ENCODE measurements at places on chromosomes 2 and 18.

DNA sequence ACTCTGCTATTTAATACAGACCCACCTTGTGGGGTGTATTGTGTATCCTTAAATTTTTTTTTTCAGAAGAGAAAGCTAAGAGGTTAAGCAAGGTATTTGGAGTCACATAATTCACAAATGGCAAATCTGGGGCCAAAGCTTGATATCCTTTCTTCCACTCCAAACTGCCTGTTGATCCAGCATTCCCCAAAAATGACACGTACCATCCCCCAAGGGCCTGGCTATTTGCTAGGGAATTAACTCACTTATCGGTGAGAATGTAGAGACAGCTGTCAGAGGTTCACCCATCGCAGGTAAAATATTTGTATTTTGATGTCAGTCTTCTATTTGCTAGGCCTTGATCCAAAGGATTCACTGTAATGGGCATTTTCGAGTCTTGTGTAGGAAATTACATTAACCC, 103.6 kb upstream of the FZD7 start:
- DNase-seq: no peak

DNA sequence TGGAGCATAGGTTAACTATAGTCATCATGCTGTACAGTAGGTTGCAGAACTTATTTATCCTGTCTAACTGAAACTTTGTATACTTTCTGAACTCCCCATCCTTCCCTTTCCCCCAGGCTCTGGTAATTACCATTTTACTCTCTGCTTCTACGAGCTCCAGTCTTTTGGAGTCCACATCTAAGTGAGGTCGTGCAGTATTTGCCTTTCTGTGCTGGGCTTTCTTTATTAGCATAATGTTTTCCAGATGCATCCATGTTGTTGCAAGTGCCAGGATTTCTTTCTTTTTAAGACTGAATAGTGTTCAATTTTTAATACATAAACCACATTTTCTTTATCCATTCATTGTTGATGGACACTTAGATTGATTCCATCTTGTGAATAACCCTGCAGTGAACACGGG, 464.1 kb downstream of the TGIF1 start:
- no peak for DNase-seq

GRCh38 chr2:37713258-37713700, 41.8 kb upstream of the CDC42EP3 start:
- DNase-seq: peak; percentile 92

DNA sequence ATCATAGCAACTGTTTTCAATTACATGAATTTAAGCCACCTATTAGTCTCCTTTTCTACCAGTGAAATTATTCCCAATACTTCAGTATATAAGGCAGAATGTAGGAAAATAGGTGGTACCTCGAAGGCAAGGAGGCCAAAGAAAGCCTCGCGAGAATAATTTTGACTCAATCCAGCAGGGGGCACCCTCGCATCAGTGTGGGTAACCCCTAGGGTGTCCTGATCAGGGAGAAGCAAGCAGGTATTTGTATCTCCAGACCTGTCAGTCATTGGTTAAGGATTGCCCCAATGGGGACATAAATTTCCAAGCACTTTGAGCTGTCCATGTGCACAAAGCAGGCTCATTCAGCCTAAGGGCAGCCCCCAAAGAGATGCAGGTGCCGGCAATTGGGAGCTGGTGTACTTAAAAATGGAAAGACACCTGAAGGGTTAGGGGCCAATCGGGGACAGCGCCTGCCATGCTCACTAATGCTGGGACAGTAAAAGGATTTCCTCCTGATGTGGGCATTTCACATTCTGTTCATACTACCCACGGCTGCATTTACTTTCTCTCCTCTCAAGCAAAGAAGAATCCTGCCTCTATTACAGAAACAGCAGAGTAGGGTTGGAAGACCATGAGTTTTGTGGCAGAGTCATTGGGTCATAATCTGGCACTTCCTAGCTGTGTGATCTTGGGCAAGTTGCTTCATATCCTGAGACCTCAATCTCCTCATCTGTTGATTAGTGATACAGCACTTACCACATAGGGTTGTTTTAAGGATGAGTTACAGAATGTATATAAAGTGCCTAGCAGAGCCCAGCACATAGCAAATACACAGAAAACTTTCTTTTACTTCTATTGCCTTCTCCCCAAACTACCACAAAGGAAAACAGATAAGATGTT, 136.1 kb downstream of the ICOS start:
- peak; percentile 62 for DNase-seq

GRCh38 chr18:34222307-34223163, 2.2 kb downstream of the NOL4 start:
- DNase-seq: no peak

DNA sequence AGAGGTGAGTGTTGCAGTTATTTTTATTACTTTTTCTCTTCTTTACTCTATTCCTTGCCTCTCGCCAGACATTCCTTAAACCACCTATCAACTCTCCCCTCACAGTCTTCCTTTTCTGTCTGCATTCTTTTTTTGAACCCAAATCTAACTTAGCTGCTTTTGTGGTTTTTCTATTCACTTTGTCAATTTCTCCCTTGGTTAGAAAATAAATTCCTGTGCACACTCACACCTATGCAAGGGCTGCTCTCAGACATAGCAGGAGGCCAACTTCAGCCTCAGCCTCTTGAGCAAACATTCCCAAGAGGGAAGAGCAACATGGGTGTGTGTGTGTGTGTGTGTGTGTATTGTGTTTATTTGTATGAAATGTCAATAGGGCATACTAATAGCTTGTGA, 808.6 kb downstream of the RNF144A start:
- no peak for DNase-seq

DNA sequence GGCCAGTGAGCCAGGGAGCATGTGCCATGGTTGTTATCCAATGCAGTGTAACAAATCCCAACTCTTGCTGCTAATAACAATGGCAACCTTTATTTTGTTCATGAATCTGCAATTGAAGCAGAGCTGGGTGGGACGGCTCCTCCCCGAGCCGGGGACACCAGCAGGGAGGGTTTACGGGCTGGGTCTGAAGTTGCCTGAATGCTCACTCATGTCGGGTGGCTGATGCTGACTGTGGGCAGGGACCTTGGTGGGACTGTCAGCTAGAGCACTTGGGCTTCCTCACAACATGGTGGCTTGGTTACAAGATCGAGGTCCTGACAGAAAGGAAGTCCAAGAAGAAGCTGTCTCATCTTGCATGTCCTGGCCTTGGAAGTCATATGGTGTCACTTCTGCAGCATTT, 264.5 kb downstream of the NDUFA10 start:
- no peak for DNase-seq

DNA sequence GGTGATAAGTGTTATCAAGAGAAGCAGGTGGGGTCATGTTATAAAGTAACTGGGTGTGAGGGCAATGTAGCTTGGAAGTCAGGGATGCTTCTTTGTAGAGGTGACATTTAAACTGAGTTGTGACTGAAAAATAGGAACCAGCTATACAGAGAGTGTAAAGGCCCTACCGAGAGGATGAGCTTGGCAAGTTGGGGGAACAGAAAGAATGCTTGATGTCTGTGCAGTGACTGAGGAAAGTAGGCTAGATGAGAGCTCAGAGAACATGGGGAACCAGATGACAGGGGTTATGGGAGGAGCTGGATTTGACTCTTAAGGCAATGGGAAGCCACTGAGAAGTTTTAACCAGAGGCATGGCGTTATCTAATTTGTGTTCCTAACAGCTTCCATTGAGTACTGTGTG, 115.3 kb downstream of the DOCK10 start:
- DNase-seq: no peak

DNA sequence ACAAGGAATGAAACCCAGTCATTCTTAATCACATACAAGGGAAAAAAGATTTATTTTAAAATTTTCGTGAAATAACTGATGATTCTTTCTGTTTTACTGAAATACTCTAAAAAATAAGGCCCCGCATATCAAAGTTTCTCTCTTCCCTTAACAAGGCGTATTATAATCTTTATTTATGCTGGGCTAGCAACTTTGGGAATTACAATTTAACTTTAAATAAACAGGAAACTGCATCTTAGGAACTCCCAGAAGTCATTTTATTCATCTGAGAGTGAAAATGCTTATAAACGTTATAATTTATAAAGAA, 166.7 kb downstream of the TCF4 start:
- DNase-seq: no peak

DNA sequence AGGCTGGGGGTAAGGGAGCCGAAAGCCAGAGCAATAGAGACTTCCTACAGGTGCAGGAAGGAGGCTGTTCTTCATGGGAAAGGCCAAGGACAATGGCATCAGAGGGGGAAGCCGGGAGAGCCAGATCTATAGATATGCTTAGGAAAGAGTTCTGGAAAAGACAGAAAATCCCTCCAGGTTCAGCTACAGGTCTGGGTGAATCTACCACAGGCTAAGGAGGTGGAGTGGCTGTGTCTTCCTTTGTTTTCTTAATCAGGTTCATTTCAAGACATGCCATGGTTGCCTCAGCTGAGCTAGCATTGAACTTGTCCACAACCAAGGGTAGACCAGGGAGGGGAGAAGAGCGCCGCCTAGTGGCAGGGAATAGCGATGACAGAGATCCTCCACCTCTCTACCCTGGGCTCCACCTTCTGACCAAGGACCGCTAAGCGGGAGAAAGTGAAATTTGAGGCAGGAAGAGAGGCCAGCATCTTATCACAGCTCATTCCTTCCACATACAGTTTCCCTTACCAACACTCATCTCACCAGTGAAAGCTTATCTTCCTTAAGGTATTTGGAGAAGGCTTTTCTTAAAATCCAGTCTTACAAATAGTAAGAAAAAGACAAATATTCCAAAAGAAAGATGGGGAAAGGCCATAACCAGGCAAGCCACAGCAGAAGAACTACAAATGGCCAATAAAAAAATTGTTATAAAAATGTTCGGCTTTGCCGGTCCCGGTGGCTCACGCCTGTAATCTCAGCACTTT, 74.2 kb downstream of the VIT start:
- DNase-seq: peak; percentile 92

DNA sequence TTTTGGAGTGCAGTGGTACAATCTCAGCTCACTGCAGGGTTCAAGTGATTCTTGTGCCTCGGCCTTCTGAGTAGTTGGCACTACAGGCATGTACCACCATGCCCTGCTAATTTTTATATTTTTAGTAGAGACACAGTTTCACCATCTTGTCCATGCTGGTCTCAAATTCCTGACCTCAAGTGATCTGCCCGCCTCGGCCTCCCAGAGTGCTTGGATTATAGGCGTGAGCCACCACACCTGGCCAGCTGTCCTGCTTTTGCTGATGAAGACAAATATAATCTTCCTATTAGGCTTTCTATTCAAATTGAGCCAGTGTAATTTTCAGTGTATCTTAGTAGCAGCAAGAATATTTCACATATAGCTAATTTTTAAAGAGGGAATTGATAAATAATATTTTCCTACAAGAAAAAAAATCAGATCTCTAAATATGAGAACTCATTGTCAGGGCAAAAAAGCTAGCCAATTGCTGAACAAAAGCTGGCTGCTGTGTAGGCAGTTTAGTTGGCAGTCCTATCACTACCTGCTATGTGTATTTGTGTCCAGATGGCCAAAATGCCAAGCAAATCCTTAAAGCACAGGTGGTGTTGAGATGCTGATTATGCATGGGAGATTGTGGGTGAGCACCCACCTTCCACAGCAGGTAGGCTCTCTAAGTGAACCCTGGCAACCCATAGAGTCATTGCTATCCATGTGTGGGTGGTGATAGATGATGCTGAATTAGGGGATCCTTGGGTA, 60.8 kb upstream of the STAM2 start:
- no peak for DNase-seq

GRCh38 chr2:73859721-73860586, 31.2 kb downstream of the STAMBP start:
- DNase-seq: no peak

DNA sequence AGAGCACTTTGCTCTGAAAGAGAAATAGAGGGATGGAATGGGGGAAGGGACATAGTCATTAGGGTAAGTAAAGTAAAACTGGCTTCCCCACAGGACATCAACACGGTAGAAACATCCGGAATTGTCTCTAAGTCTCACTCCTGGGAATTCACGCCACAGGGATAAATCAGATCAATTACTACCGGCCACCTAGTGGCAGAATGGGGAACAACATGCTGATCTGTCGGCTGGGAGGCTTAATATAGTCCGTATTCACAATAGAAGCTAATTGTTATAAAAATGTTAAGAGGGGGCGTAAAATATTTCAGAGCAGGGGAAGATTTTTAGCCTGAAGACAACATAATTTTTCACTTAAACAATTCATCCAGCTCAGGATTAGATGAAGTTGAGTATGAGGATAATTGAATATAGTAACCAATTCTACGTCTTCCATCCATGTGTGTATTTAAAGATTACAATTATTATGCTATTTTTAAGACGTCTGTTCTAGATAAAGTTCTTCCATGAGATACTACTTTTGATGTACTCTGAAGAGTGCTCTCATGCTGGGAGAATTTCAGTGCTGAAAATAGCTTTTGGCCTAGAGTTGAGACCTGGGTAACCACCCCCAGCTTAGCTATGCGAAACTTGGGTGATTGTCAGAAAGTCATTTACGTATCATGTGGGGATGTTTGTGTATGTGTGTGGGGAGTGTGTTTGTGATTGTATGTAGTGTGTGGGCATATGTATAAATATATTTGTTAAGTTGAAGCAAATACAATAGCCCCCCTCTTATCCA, 65.7 kb downstream of the LRRTM1 start:
- DNase-seq: peak; percentile 70

DNA sequence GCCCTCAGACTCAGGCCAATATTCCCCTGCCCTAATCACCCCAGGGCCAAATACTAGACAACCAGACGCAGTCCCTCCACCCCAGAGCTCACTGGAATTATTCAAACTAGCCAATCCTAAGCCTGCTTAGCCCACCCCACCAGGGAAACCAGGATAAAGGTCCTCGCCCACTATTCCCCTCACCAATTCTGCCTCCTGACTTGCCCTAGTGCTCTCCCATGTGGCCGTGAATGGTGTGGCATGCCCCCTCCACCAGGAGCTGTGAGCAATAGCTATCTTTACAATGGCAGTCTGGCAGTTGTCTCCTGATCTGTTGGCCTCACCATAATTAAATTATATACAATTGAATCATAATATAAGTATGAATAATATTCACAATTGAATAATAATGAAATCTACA, 42.3 kb downstream of the FAM124B start:
- peak; percentile 46 for DNase-seq

DNA sequence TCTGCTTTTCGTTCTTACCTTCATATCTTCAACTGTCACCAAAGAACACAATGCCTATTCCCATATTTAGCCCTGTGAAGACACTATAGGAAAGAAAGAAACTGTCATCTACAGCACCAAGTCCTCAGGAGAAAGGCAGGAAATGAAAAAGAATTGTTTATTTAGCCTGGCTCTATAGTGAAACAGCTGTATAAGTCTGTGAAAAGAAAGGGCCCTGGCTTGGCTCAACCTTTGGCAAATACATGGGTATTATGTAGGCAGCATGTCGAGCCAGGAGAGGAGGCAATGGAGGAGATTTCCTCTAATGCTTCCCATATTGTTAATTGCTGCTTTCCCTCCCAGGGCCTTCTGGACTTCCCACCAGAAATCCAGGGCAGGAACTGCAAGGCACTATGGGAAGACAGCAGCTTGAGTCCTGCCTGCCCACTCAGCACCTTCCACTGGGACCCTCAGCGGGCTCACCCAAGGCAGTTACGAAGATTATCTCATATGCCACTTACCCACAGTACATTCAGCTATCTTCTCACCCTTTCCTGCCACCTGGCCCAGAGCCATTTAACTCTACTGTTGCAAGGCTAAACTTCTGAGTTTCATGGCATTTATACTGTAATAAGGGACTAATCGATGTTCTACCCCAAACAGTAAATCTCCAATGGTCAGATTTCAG, 30.1 kb downstream of the SLC8A1 start:
- no peak for DNase-seq
